Suppressor macrophage treated with lipopolysaccharide for 4 hours (primary cell): ENCODE measurements at places on chromosomes 6 and 20.

GRCh38 chr20:9114709-9115108, 45.8 kb downstream of the PLCB4 start:
- DNase-seq = no peak

DNA sequence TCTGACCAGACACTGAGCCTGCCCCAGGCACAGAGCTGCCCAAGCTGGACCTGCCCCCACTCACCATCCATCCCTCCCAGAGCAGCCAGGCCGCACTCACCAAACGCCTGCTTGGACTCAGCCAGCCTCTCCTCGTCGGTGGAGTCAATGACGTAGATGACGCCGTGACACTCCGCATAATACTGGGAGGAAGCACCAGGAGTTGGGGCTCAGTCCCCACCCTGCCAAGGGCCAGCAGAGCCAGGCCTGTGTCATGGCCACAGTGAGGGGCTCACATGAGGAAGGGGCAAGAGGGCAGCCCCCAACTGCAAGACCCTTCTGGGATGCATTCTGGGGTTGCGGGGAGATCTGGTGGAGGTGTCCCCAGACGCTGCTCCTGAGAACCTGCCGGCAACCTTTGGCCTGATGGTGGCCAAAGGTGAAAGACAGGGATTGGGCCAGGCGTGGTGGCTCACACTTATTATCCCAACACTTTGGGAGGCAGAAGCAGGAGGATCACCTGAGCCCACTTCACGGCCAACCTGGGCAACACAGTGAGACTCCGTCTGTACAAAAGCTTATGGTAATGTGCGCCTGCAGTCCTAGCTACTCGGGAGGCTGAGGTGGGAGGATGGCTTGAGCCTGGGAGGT, 5.6 kb downstream of the ARFRP1 start:
- DNase-seq = no peak

GRCh38 chr6:53793318-53794136, 1.3 kb upstream of the LRRC1 start:
- peak; percentile 12 for DNase-seq

DNA sequence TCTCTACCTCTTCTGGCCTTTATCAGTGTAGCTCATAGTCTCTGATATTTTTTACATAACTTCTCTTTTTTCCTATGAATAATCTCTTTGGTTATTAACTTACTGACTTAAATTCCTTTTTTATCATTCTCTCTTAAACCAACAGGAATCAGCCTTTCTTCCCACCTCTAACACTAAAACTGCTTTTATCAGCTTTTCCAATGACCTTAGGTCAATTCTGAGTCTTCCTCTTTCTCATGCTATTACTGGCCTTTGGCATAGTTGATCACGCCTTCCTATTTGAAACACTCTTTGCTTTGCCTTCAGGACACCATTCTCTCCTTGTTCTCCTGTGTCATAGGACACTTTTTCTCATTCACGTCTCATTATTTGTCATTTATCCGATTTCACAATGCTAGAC, 8.1 kb upstream of the HINT3 start:
- peak; percentile 49 for DNase-seq

DNA sequence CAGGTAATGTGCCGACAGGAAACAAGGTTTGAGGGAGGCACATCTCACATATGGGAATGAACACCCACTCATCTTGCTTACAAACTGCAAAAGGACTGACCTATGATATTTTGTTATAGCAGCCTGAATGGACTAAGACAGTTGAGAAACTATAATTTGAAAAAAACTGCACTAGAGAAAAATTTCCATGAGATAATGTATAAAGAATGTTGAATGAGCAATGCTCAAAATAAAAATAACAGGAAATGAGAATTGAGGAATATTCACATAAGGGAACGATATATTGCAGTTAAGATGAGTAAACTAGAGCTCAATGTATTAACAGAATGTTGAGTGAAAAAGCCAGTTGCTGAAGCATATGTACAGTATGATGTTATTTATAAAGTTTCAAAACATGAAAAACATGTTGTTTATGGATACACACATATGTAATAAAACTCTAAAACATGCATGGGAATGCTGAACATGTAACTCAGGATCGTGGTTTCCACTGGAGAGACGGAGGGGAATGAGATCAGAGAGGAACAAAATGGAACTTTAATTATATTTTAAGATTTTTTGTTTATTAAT, 6.3 kb upstream of the TBC1D22B start:
- peak; percentile 39 for DNase-seq
